ENCODE measurements at places on chromosomes 5 and 9. TPM values are rescaled to one million over a fixed set of nuclear protein-coding genes. Genes with fewer than 3 reads are reported as not detected.

The NDUFS4 gene
- total RNA-seq, result 70.8 TPM

DNA sequence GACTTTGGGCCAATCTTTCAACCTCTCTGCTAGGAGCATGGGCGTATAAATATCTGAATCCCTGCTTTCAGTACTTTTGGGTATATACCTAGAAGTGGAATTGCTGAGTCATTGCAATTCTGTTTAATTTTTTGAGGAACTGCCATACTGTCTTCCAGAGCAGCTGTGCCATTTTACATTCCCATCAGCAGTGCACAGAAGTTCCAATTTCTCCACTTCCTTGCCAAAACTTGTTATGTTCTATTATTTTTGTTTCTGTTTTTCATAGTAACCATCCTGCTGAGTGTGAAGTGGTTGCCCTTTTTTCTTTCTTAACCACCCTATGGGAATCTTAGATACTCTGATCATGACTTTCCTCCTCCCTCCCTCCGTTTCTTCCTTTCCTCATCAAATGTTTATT lies 11.1 kb upstream of the CCIN start:
- ATAC-seq, result no peak

GRCh38 chr9:70081120-70081495 lies 37.5 kb downstream of the MAMDC2 start:
- no peak for ATAC-seq

- ATAC-seq, result no peak
Measured at GRCh38 chr9:101397746-101398067, 711 bp downstream of the MRPL50 start.

DNA sequence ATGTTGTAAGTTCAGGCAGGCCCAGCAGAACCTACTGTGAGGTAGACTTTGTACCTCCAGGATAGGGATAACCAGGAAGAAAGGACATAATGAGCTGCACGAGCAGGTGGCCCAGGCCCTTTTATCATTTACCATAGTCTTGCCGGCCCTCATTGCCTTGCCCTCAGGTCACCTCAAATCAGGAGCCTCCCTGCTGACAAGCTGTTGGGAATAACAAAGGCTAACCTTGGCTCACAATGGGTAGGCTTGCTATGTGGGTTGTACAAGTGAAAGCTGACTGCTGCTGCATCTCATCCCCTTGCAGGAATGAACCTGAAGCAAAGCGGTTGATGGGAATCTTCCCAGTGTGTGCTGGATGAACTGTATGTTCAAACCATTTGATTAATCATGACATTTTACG lies 159.5 kb upstream of the ACTBL2 start:
- ATAC-seq, result no peak

The HMCN2 gene
- 1.6 TPM for total RNA-seq

DNA sequence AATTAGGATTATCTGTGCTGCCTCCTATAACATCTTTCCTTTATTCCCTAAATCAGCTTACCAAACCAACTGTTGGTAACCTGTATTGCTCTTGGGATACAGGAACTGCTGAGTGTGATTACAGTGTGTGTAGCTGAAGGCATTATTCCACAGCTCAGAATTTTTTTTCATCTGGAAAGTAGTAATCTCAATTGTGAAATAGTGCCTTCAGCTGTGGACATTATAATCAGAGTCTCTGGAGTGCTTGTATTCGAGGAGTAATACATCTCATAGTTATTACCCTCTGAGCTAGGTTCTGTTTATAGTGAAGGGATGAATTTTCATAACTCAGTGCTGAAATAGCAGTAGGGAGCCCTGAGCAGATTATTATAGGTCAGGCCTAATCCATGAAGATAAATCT lies 199.5 kb downstream of the MAST4 start:
- ATAC-seq, result no peak

The PCDHA9 gene
- total RNA-seq, result 0.04 TPM

DNA sequence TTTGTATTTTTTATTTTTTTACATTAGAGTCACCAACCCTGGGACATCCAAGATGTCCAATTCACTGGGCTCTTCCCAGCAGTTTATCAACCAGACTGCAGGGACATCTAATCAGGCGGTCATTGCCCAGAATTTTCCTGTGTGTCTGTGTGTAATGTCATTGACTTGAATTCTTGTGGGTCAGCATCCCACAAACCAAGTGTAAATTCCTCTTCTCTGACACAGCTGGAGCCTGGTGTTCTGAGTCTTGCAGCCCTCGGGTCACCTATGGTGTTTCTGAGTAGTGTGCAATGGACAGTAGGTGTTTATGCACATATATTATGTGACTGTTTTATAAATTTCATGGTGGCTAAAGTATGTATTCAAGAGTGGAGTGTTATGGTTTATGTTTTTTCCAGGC lies 815.7 kb downstream of the SEMA5A start:
- no peak for ATAC-seq

- ATAC-seq, result no peak
Measured at GRCh38 chr9:15160673-15161072, 146.3 kb downstream of the TTC39B start.

DNA sequence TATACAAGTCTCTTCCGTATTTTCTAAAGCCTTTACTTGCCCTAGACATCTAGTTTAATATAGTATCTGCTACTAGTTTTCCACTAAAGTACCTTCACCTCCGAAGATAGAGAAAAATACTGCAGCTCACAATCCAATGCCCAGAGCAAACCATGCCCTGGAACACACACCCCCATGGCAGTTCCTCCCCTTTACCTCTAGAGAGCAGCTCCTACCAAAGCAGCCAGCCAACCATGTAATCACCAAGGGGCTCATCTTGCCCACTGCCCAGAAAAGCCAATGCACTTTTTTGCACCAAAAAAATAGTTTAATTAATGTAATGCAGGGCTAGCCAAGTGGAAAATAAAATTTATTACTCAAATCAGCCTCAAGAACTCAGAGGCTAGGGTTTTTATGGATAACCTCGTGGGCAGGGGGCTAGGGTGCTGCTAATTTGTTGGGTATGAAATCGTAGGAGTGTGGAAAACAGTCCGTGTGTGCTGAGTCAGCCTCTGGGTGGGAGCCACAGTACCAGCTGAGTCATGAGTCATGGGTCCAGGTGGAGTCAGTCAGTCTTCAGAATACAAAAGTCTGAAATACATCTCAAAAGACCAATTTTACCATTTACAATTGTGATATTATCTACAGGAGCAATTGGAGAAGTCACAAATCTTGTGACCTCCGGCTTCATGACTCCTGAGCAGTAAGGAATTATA lies 120.1 kb upstream of the ACO1 start:
- ATAC-seq, result no peak

The SLC36A3 gene
- not detected for total RNA-seq

- ATAC-seq, result no peak
Measured at GRCh38 chr9:126894052-126894603, 20.5 kb upstream of the RALGPS1 start.

The IRX4 gene
- total RNA-seq, result 10.3 TPM

DNA sequence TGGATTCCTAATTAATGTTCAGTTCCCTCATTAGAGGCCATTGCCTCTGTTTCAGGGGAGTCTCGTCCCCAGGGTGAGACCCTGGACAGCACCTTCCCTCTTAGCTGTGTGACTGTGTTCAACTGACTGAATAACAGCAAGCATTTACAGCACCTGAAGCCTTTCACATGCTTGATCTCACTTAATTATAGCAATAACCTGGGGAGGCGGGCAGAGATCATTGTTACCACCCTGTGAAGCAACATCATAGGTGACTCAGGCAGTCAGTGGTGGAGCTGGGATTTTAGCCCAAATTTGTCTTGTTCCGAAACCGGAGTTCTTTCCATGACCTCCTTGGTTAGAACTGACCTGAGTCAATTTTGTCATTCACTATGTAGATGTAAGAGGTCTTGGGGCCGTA lies 105.2 kb upstream of the RAD23B start:
- no peak for ATAC-seq

GRCh38 chr5:150640311-150641005 lies at the start of gene SYNPO:
Gene SYNPO (plus strand): TSS chr5:150640660. CDS start chr5:150648276, 7,616 bp downstream.
- ATAC-seq, result peak; percentile 41

DNA sequence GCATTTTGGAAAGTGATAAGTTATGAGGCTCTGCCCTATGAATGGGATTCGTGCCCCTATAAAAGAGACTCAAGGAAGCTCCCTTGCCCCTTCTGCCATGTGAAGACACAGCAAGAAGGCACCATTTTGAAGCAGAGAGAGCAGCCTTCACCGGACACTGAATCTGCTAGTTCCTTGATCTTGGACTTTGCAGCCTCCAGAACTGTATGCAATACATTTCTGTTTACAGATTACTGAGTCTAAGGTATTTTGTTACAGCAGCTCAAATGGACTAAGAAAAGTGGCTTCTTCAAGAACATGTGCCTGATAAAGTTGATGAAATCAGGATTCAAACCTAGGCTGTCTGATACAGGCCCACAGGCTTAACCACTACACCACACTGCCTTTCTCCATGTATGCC lies 131.6 kb upstream of the MAP3K1 start:
- no peak for ATAC-seq

The DOK3 gene
- total RNA-seq, result 3.3 TPM

The SARDH gene
- total RNA-seq, result 0.12 TPM

DNA sequence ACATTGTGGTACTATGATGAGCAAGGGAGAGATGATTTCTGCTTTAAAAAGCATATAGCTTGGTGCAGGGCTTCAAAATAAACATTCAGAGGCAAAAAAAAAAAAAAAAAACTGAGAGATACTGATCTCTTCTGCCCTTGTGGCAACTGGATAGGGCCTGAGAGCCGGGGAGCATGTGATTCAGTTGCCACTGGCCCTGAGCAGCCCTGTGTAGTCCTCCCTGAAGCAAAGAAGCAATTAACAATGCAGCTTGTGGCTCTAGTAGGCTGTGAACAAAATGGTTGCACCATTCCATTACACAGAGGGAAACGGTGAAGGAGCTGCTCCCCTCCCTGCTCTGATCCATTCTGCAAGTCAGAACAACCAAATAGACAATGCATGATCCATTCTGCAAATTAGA lies 347.5 kb upstream of the DAB2 start:
- no peak for ATAC-seq

The TAF1L gene
- not detected for total RNA-seq

GRCh38 chr9:106069241-106069640 lies 374.9 kb downstream of the TMEM38B start:
- no peak for ATAC-seq

The NMUR2 gene
- not detected for total RNA-seq

DNA sequence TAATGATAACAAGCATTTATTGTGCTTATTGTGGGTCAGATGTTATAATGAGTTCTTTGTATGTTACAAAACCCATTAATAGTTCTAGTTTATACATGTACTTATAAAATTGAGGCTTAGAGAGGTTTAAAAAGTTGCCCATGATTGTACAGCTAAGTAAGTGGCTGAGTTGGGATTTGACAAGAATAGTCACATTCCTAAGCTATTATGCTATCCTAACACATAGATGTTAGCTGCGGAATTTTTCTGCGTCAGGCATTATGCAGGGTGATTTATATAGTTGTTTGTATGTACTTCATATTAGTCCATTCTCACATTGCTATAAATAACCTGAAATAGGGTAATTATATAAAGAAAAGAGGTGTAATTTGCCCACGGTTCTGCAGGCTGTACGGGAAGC lies 12.5 kb downstream of the COMMD10 start:
- ATAC-seq, result peak; percentile 77

GRCh38 chr5:134873494-134873893 lies 677 bp upstream of the TXNDC15 start:
- ATAC-seq, result no peak

The QRFP gene
- not detected for total RNA-seq

DNA sequence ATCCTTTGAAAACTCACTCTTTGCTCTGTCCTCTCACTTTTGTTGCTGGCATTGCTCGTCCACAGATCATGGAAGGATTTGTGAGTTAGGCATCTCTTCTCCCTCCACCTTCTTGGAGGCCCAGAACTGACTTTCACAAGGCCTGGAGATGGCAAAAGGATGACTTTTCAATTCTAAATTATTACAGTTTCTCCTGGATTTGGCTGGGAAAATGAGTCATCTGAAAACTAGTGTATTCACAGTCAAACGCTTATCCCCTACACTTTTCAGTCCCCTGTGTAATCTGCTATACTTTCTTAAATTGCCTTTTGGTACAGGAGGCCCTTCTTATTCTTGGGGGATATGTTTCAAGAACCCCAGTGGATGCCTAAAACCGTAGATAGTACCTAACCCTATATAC lies 35.6 kb downstream of the ADRA1B start:
- ATAC-seq, result no peak

GRCh38 chr5:138946831-138947560 lies 71.9 kb upstream of the LRRTM2 start:
- no peak for ATAC-seq

GRCh38 chr5:75668977-75669689 lies 48.1 kb downstream of the POC5 start:
- peak; percentile 57 for ATAC-seq

DNA sequence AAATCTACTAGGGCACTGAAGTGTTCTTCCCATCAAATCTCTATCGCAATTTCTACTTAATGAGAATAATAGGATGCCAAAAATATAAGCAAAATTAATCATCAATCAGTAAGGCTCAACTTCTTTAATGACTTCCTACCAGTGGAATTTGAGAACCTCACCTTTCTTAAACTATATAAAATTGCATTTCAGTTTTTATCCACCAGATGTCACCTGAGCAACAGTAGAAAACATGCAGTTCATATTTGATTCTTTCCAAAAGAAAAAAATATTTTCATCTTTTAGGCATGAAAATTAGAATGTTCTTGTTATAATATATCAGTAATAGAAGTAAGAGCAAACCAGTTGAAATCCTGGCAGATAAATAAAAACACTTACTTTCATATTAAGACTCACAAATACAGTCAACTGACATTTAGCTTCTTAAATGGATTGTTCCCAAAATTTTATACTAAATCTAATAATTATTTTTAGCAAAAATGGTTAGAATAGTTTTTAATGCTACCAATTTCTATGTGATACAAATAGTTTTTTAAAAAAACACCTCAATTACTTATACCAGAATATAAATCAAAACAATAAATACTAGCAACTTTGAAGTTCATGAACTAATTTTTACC lies 13.4 kb upstream of the CCDC112 start:
- ATAC-seq, result peak; percentile 63

DNA sequence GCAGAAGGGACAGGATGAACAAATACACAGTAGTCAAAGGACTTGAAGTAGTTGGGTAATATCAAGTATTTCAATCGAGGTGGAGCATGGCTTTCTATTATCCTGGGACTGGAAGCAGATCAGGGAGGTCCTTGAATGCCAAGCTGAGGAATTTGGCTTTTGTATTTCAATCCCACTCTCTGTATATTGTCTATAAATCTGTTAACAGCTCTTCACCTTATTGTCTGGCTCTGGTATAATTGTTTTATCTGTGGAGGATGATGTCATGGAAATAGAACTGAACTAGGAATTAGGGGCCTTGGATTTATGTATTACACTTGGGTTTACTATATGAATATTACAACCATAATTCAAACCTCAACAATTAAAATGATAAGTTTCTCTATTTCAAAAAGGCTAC lies 6.3 kb upstream of the ADAMTSL1 start:
- ATAC-seq, result no peak

The BNC2 gene
- 3.7 TPM for total RNA-seq

DNA sequence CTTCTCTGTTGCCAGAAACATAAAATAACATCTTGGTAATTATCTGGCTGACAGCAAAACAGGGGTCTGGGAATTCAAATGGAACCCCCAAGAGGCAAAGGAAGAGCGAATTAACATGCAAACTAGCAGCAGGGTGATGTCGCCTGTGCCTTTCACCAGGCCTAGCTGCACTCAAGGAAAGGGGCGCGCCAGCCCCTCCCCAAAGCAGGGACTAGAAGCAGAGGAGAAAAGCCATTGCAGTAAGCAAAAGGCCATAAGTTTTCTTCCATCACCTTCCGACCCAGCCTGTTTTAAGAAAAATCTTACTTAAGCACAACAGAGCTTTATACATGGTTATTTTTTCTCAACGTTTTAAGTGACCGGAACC lies 539 bp downstream of the POC5 start:
- ATAC-seq, result no peak

GRCh38 chr9:99040911-99041582 lies 63.9 kb upstream of the TGFBR1 start:
- ATAC-seq, result no peak

GRCh38 chr9:128886211-128886891 lies 4.4 kb downstream of the LRRC8A start:
- ATAC-seq, result no peak

Data from esophagus mucosa (tissue), 1 donor.